Mesothelial cell of epicardium (in vitro differentiated cells): ENCODE measurements at places on chromosomes 2 and 18. TPM values are rescaled to one million over a fixed set of nuclear protein-coding genes. Genes with fewer than 3 reads are reported as not detected.

FLACC1 gene
- total RNA-seq: 0.78 to 1.2 TPM (median 1.1 TPM) in 3 replicates

RAB31 gene
- 20.0 to 21.8 TPM (median 21.8 TPM) in 3 replicates for total RNA-seq

- no peaks in the 10 kb centered on the region for H3K4me1 ChIP-seq
- no peak overlapping the region for H3K4me3 ChIP-seq
- DNase-seq: no peak
- H3K27me3 ChIP-seq: peaks cover 60% of the 10 kb centered on the region
- H3K36me3 ChIP-seq: no peaks in the 10 kb centered on the region
These were observed 95.1 kb downstream of the AFF3 start for GRCh38 chr2:100046961-100047947.

GRCh38 chr18:3914109-3914508 is 464.1 kb downstream of the TGIF1 start:
- H3K27me3 ChIP-seq: peaks cover 5% of the 10 kb centered on the region
- no peak for DNase-seq
- H3K36me3 ChIP-seq: no peaks in the 10 kb centered on the region
- H3K4me3 ChIP-seq: no peak overlapping the region
- H3K27ac ChIP-seq: no peak overlapping the region

DNA sequence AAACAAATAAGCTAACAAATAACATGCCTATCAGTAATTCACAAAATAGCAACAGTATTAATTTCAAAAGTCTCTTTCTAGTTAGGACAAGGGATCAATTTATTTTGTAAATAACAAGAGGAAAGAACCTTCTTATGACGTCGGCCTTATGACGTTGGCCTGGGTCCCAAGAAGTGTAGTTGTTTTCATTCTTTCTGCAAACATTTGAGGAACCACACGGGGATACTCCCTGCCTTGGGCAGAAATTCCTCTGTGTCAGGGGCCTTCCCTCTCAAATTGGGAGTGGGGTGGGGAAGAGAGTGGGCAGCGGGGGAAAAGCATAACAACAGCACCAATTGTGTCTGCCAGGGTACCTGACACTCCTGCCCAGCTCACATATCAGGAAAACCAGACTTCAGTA is 1.3 kb downstream of the CCDC68 start:
- H3K27me3 ChIP-seq: no peaks in the 10 kb centered on the region
- no peak overlapping the region for H3K4me3 ChIP-seq
- no peak for DNase-seq

DNA sequence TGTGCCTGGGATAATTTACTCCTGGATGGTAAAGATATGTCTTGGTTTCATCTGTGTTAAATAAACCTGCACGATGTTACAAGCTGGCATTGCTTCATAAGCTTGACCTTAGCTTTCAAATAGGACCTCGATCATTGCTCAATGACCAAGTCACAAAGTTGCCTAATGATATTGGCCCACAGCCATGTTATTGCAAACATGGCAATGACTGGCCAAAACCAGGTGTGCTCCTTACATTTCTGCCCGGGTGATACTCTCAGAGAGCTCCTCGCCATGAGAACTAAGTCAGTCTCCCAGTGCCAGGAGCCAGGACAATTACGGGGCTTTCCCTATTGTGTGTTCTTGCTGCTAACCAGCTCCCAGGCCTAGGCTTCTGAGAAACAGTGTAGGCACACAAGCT is 72.5 kb upstream of the CYP1B1 start:
- peak overlapping the region; percentile 54 for H3K27ac ChIP-seq
- H3K4me1 ChIP-seq: peaks cover 15% of the 10 kb centered on the region
- H3K27me3 ChIP-seq: no peaks in the 10 kb centered on the region
- H3K4me3 ChIP-seq: no peak overlapping the region
- no peak for DNase-seq

- H3K27me3 ChIP-seq: no peaks in the 10 kb centered on the region
- DNase-seq: no peak
- no peaks in the 10 kb centered on the region for H3K36me3 ChIP-seq
- no peak overlapping the region for H3K27ac ChIP-seq
These were observed 184.2 kb downstream of the ZNF385B start for GRCh38 chr2:179677077-179677688.

- H3K27ac ChIP-seq: no peak overlapping the region
- H3K4me3 ChIP-seq: no peak overlapping the region
- H3K4me1 ChIP-seq: peaks cover 44% of the 10 kb centered on the region
- no peaks in the 10 kb centered on the region for H3K27me3 ChIP-seq
These were observed 380.5 kb downstream of the DSEL start for GRCh38 chr18:67135981-67136380.

DNA sequence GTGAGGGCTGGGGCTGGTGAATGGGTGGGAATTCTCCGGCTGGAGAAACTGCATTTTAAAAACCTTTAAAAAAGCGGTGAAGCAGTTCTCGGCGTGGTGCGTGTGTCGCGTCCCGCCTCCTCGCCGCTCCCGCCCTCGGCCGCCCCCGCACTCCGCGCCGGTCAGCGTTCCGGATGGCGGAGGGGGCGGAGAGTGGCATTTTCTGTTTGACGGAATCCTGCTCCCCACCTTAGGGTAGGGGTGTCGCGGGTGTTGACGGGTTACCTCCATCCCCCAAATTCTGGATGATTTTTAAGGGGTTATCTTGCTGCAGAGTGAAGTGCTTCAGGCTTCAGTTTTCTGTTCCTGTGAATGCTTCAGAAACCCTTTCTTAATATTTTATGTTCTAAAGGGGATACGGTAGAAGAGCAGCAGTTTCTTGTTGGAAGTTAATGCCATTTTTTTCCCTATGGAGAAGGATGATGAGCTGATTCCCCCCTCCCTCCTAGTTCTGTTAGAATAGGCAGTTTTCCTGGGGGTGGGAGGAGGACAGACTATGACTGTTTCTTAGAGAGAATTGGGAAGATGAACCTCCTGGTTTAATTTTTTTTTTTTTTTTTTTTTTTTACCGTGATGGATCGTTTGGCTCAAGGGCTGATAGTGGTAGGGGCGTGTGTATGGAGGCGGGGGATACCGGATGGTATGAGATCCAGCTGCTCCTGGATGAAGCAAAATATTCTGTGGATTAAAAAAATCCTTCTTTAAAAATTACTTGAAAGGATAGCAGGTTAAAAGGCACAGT is 756 bp downstream of the ABI2 start:
- H3K27me3 ChIP-seq: no peaks in the 10 kb centered on the region
- DNase-seq: peak; percentile 59
- H3K4me3 ChIP-seq: peak overlapping the region; percentile 94
- H3K4me1 ChIP-seq: peaks cover 43% of the 10 kb centered on the region
- no peaks in the 10 kb centered on the region for H3K36me3 ChIP-seq

DNA sequence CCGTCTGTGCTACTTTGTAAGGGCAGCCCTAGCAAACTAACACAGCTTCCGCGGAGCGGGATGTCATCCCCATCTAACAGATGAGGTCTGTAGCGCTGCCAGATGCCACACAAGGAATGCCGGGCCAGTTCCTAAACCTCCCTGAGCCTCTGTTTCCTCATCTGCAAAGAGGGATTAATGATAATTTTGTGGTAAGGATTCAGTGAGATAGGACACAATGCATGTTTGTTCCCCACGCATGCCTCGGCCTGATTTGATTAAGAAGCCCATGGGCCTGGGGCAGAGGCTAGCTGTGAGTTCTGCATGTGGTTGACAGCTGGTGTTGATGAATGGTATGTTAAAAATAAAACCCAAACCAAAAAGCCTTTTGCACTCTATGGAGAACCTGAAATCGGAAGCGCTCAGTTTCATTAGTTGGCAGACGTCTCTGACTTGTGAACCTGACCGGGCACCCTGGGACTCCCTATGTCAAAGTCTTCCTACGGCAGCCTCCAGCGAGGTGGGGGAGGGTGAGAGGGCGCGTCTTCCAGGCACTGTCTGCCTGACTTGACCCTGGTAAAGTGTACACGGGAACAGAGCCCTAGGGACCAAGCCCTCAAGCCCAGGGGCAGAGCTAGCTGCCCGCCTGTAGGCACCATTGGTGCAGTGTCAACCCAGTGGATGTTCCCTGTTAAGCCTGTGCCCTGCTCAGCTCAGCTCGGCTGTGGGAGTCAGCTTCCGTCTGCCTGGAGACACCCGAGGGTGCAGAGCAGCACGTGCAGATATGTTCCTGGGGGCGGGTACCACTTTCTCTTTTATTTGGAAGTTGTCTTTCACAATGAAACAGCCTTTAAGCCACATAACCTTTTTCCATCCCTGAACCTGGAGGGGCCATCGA is 14.8 kb upstream of the INHBB start:
- H3K27me3 ChIP-seq: peaks cover 47% of the 10 kb centered on the region
- H3K36me3 ChIP-seq: no peaks in the 10 kb centered on the region
- no peak overlapping the region for H3K27ac ChIP-seq
- H3K4me1 ChIP-seq: no peaks in the 10 kb centered on the region

DNA sequence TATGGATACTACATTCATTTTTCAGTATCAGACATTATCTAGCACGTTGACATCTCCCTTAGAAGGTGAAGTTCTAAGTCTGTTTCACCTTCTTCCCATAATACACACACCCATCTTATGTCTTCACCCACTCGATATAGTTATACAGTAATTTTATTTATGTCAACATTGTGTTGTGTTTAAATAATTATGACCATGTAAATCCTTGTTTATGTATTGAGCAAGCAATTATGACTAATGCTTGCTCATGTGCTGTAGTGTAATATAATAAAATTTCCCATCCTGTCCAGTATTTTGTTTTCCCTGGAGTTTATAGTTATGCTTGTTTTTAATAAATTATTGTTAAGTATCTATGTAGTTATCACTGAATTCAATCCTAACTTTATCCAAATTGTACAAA is 163.2 kb downstream of the MTX2 start:
- no peaks in the 10 kb centered on the region for H3K36me3 ChIP-seq
- no peaks in the 10 kb centered on the region for H3K4me1 ChIP-seq
- DNase-seq: no peak
- H3K27me3 ChIP-seq: peaks cover 33% of the 10 kb centered on the region

- DNase-seq: peak; percentile 43
- H3K27ac ChIP-seq: peak overlapping the region; percentile 47
- no peaks in the 10 kb centered on the region for H3K27me3 ChIP-seq
- peaks cover 15% of the 10 kb centered on the region for H3K4me1 ChIP-seq
- H3K36me3 ChIP-seq: peaks cover 3% of the 10 kb centered on the region
- H3K4me3 ChIP-seq: peak overlapping the region; percentile 75
These were observed 1.2 kb downstream of the TCF7L1 start for GRCh38 chr2:85134255-85134895.

GRCh38 chr18:46283895-46284295 is 179.7 kb downstream of the HAUS1 start:
- no peak overlapping the region for H3K4me3 ChIP-seq
- no peak for DNase-seq
- H3K4me1 ChIP-seq: peaks cover under 1% of the 10 kb centered on the region
- peaks cover 3% of the 10 kb centered on the region for H3K27me3 ChIP-seq

GRCh38 chr2:143451642-143452281 is 322.5 kb downstream of the ARHGAP15 start:
- no peak overlapping the region for H3K27ac ChIP-seq
- H3K4me3 ChIP-seq: no peak overlapping the region
- peaks cover 17% of the 10 kb centered on the region for H3K4me1 ChIP-seq
- no peaks in the 10 kb centered on the region for H3K27me3 ChIP-seq
- no peaks in the 10 kb centered on the region for H3K36me3 ChIP-seq

DNA sequence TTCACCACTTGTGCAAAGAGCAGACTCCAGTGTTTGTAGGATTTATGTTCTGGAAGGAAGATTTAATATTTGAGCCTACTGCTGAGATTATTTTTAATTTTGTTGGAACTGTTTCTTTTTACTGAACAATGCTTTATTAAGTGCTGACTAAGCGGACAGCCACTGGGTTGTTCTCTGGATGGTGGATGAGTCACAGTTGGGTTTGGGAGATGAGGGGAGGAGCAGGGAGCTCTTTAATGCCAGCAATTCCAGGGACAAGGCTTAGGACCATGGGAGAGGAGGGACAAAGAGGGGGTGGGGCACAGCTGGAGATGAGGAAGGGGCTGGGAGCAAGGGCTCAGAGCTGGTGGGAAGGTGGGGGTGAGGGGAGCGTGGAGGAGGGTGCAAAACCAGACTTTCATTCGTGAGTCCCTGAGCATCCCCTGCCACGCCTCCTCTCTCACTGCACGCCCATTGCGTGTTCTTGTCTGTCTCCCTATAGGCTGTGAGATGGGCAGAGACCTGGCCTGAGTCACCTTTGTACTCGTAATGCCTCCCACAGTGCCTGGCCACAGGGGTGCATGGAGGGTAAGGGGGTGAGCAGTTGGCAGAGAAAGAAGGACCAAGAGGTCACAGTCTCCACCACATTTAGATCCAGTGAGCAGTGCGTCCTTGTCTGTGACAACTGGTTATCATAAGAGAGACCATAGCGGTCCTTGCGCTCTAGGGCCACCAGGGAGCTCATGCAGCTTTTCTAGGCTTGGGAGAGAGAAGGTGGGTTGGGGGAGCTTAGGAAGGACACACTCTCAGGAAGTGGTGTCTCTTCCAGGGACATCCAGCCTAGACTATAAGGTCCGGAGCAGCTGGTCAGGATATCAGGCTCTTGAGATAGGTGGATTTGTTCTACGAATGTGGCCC is 18.4 kb downstream of the SLC4A3 start:
- H3K36me3 ChIP-seq: no peaks in the 10 kb centered on the region
- H3K4me3 ChIP-seq: no peak overlapping the region
- no peak for DNase-seq
- peaks cover 19% of the 10 kb centered on the region for H3K4me1 ChIP-seq
- peaks cover 5% of the 10 kb centered on the region for H3K27me3 ChIP-seq

GRCh38 chr18:2293109-2293839 is 278.0 kb downstream of the METTL4 start:
- H3K36me3 ChIP-seq: no peaks in the 10 kb centered on the region
- H3K4me1 ChIP-seq: no peaks in the 10 kb centered on the region

DNA sequence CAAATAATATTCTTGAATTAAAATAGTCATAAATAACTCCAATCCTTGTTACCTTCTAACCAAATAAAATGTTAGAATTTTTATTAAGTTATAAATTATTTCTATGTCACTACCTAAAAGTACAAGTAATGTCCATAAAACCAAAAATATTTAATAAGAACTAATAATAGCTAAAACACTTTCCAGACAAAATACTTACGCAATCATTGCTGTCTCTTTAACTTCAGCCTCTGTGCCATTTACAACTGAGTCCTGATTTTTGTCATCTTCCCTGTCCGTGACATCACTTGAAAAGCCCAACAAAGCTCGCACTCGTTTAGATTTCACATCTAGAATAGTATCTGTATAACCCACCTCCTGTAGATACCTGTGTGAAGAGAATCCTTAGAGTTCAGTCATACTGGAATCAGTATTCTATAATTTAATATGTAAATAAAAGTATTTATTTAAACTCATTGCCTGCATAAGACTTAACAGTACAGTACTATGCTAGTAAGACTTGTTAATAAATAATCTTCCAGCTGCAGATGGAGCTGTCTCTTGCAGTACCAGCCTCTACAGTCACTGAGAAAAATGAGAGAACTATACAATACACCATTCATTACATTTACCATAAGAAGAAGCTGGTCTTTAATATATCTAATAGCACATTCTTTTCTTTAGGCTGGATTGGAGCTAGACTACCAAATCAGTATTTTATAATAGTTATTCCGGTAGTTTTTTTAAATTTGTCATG is 63.8 kb downstream of the STRN start:
- H3K36me3 ChIP-seq: peaks cover 4% of the 10 kb centered on the region
- DNase-seq: no peak
- H3K4me3 ChIP-seq: no peak overlapping the region
